T-helper 9 cell (primary cell): ENCODE measurements at places on chromosomes 2 and 18.
A peak's percentile ranks its signal among the peaks of the same experiment; 100 is the strongest.

DNA sequence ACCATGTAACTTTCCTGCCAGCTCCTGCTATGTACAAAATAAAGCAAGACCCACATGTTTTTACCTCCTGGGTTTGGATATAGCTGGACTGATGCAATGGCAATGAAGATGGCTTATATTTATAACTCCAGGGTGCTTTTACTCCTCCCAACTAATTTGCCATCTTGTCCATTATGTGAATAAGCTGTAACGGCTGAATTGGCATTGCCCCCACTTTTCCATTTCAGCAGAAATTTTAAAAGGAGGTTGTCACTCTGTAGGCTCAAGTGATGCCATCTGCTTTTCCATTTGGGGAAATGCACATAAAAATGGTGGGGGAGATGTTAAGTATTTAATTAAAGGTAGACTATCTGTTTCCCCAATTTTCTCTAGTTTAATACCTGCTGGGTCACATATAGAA is 345.5 kb downstream of the ERBB4 start:
- no peak for DNase-seq

DNA sequence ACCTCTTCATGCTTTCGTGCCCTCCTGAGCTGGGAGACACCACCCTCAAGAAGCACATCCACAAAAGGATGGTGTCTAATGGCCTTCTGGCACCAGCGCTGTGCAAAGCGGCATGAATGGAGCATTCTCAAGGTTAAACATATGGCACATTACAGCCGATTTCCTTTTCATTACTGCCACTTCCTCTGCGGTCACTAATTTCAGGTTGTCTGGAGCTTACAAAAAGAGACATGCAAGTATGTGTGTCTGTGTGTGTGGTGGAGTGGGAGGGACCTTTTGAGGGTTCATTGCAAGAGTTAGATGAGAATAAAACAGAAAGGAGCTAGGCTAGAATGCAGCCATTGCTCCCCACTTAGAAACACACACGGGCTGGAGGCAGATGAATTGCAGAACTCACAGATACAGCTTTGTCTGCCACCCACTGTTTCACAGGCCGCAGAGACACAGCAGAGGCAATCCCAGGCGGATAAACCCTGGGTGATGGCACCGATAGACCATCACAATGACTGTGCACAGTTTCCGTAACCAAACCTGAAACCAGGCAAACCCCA is 76.0 kb downstream of the TGIF1 start:
- DNase-seq = peak; percentile 1

GRCh38 chr2:96900237-96900636 is 30.4 kb upstream of the SEMA4C start:
- no peak for DNase-seq

GRCh38 chr18:44437603-44438002 is 243.1 kb upstream of the SETBP1 start:
- DNase-seq = no peak

DNA sequence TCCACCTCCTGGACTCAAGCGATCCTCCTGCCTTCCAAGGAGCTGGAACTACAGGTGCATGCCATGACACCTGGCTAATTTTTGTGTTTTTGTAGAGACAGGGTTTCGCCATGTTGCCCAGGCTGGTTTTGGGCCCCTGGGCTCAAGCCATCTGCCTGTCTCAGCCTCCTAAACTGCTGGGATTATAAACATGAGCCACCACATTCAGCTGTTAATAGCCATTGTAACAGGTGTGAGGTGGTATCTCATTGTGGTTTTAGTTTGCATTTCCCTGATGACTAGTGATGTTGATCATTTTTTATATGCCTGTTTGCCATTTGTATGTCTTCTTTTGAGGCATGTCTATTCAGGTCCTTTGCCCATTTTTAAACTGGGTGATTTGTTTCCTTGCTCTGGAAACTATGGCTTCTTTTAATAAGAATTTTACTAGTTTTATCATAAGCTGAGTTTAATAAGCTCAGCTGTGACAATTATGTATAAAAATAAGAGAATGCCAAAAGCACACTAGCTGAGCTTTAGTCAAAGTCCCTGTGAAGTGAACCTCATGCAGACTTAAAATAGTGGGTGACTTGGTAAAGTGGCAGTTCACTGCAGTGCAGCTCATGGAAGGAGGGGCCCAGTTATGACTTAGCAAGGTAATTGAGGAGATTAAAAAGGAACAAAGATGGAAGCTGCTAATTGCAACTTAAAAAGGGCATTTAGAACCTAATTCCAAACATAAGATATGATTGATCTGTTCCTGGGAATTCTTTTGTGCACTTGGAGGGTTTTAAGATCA is 465.1 kb downstream of the TGIF1 start:
- no peak for DNase-seq

- DNase-seq = no peak
Measured at GRCh38 chr2:72077702-72078169, 69.9 kb downstream of the CYP26B1 start.

- no peak for DNase-seq
Measured at GRCh38 chr2:45782986-45783385, 131.5 kb downstream of the PRKCE start.

DNA sequence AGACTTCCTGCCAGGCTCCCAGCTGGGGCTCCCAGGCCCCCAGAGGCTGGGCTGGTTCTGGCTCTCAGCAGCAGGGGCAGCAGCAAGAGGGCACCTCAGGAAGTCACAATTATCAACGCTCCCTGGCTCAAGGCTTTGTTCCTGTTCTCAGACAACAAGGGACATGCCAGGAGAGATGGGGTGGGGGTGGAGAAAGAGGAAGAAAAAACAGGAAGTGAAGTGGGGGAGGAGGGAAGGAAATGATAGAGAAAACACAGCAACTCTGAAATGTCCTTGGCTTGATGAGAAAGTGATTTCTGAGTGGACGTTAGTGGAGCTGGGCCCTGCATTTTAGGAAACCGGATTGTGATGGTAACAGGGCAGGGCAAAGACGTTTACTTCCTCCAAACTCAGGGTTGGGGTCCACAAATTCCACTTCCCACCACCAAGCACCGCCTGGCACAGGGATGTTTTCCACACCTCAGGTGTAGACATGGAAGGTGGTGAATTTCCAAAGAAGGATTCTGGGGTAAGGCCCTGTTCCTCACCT is 40.4 kb downstream of the CYRIA start:
- DNase-seq = no peak

- DNase-seq = no peak
Measured at GRCh38 chr2:52884761-52885352, 882.7 kb upstream of the CHAC2 start.

- DNase-seq = no peak
Measured at GRCh38 chr2:205193836-205194228, 488.5 kb upstream of the NRP2 start.

GRCh38 chr18:48060970-48061369 is 130.5 kb upstream of the SMAD2 start:
- DNase-seq = no peak

DNA sequence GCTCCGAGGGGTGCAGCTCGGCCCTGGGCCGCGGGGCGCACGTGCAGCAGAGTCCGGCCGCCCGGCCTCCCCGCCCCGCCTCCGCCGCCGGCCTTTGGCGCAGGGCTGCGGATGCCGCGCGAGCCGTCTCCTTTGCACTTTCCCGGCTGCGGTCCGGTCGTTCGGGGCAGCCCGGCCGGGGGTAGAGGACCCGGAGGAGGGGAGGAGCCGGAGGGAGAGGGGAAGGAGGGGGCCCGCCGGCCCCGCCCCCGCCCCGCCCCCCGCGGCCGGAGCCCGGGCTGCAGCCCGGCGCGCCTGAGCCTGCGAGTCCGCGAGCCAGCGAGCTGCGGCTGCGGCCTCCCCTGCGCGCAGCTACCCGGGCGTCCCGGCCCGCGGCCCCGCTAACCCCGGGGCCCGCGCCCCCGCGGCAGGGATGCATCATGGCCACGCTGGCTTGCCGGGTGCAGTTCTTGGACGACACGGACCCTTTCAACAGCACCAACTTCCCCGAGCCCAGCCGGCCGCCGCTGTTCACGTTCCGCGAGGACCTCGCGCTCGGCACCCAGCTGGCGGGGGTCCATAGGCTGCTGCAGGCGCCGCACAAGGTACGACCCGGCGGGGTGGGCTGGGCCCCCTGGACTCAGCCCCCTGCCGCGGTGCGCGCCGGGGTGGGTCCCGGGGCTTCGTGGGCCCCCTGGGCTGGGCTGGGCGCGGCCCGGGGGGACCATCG is at the start of gene FHOD3:
Gene FHOD3, plus strand, starts transcription at position 297 of the 709 bp plus-strand sequence. Its CDS starts 123 bp downstream, at position 420.
- no peak for DNase-seq

DNA sequence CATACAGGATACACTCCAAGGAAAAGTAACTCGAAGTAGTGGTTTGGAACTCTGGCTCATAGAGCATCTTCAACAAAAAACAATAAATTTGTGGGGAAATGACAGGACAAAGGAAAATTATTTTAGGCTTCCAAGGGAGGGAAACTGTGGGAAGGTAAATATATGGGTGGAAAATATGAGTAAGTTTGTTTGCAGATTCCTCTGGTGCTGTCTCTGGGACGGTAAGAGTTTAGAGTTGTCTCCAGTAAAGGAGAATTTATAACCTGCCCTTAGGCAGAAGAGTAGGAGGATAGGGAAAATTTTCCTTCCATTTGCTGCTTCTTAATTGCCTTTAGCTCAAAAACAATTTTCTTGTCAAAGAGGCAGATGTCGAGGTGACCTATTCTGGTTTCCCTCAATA is 19.3 kb downstream of the HNMT start:
- DNase-seq = no peak

DNA sequence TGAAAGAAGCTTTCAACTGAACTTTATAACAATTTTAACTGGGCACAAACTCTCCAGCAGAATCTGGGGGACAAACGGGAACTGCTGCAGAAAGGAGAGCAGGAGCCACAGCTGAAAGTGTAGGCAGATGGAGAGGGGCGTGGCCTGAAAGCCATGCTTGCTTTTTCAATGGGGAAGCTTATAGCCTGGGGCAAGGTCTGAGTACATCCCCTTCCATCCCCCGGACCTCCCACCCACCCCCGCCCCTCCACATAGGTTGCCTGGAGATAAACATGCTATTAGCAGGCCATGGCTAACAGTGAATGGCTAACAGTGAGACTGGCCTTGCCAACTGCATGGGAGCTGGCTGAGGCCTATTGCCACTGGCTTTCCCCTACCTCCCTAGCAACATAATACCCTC is 317.9 kb upstream of the TANK start:
- DNase-seq = no peak
